Astrocyte of the spinal cord (primary cell): ENCODE measurements at places on chromosomes 1 and 21.

DNA sequence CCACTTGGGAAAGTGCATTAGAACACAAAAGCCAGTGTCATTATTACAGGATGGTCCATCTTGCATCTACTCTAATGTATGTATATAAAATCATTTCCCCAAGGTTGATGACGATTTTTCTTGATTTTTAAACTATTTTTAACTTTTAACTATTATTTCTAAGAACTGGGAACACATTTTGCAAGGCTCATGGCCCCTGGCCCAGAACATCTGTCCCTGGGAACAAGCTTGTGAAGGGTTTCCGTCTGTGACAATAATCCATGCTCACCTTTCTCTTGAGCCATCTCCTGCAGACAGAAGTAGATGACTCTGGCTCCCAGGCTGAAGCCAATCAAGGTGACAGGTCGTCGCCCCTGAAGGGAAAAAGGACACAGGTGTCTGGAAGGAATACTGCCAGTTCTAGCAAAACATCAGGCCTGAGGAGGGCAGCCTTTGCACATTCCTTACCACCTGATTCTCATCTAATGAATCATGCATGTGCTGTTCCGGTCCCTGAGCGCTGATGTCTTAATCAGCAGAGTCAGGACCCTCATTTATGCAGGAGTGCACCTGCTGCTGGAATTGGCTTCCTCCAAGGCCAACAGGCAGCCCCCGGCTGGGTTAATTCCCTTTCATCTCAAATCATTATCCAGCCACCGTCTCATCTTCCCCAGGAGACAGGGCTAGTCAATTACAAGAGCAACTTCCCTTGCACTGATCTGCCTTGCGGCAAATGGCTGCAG lies 62.5 kb downstream of the TMCO4 start:
- peak; percentile 11 for DNase-seq

DNA sequence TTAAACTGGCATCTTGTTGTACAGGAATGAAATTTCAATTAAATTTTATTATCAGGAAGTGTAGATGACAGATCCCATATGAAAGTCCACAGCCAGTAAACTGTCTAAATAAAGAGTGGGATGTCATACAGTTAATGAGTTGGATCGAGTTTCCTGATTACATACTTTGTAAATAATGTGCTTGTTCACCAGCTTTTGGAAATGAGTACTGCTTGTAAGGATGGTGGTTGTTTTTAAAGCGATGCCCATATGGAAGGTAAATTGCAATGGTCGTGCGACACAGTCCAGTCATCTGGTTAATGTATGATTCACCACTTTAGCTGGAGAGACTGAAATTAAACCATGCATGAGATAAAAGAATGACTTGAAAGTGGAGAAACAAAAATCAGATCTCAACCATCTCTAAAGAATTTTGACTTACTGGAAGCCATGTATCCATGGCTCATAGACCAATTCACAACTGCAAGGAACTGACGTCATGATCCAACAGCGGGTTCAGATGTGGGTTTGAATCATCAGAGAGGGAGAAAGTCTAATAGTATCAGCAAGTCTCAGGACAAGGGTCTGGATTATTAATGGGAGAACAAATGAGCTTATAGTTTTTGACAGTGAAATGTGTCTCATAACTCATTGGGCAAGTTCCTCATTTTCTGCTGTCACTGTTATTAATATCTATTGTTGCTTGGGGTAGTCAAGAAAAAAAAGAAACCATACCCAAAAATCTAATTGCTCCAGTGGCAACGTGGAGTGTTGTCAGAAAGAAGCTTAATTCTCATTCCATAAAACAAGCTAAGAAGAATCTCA lies 49.0 kb downstream of the MAP10 start:
- peak; percentile 86 for DNase-seq

DNA sequence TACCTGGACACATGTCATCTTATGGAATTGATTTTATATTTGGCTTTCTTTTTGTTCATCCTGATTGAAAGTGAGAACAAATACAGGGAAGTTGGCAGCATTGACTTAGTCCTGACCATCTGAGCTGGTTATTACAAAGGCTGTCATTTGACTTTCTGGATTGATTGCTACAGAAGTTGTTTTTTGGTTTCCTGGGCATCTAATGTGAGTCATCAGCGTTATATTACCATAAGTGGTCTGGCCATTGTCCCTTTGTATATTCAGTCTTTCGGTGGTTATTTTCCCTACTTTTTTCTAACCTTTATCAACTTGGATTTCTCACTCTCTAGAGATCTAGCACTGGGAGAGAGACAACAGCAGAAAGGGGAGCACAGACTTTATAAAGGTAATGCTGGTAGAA lies 1646.5 kb downstream of the MRPL39 start:
- peak; percentile 44 for DNase-seq

DNA sequence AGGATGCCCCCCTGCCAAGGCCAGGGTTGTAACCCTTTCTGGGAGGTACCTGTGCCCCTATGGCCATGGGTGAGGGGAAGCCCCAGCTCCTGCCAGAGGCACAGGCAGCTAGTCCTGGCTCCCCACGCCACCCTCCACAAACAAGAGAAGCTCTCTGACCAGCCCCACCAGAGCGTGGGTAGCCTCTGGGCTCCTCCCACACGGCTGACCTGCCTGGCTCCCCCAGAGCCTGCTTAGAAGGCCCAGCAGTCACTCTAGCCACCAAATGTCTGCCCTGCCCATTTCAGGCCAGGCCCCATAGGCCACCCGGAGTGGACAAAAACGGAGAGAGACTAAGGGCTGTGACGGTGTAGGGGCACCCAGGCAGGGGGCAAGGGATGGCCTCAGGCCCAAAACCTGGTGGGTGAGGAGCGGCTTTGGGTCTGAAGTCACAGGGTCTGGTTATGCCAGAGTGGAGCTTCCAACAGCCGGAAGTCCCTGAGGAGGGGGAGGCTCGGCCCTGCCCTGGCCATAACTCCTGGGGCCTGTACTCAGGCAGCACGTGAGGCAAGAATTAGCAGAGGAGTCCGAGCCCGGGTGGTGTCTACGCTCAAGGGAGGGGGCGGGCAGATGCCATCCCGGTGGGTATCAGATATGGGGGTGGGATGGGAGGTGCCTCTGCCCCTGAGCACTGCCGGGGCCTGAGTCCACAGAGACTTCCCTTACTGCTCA lies 155.4 kb downstream of the CASZ1 start:
- DNase-seq, result no peak

DNA sequence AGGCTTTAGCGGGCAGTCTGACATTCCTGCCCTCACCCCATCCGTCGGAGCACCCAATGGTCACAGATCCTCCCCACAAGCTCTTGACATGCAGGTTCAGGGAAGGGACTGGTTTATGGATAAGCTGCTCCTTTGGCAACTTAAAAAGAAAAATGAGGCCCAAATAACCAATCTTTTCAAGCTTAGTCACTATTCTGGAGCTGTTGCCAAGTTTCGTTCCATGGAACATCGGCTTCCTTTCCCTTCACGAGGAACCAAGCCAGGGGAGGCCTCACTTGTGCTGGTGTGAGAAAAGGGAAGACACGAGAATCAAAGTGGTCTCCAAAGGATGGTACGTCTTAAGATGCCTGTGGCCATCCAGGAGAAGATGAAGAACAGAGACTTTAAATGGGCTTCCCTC lies 46.1 kb upstream of the LPAR3 start:
- peak; percentile 20 for DNase-seq

- DNase-seq, result no peak
Measured at GRCh38 chr21:45148316-45148990, 74.1 kb downstream of the ADARB1 start.

GRCh38 chr1:17149771-17150170 lies 30.5 kb upstream of the PADI2 start:
- DNase-seq, result no peak

DNA sequence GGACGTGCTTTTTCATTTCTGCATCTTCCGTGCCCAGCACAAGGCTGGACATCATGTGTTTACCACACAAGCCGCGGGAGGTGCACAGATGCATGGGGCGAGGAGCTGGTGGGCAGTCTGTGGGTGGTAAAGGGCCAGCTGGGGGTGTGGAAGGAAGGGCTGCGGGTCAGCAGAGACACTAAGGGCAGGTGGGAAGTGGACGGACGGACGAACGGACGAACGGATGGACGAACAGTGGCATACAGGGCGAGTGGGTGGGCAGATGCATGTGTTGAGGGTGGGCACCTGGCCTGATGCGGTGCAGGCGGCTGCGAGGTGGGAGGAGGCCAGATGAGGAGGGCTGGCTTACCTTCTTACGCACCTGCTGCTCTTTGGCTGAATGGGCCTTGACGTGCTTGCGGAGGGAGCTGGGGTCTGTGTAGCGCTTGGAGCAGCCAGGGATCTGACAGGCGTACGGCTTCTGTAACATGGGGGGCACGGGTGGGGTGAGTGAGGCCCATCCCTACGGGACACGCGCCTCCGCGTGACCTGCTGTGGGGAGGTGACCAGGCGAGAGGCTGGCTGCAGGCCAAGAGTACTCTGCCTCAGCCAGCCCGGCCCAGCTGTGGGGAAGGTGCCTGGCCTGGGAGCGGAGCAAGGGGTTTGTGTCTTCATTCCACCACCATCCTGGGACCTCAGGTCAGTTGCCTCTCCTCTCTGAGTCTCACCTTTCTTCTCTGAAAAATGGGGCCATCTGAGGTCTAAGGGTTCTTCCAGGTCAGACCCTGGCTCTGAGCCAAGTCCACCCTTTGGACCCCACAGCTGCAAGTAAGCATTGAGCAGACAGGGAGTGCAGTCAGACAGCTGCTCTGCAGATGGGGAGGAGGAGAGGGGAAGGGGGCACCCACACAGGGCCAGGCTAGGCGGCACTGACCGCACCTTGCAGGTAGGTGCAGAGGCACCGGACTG lies 65.5 kb downstream of the DMRTB1 start:
- DNase-seq, result no peak

GRCh38 chr1:101379950-101380349 lies 143.1 kb downstream of the S1PR1 start:
- no peak for DNase-seq

DNA sequence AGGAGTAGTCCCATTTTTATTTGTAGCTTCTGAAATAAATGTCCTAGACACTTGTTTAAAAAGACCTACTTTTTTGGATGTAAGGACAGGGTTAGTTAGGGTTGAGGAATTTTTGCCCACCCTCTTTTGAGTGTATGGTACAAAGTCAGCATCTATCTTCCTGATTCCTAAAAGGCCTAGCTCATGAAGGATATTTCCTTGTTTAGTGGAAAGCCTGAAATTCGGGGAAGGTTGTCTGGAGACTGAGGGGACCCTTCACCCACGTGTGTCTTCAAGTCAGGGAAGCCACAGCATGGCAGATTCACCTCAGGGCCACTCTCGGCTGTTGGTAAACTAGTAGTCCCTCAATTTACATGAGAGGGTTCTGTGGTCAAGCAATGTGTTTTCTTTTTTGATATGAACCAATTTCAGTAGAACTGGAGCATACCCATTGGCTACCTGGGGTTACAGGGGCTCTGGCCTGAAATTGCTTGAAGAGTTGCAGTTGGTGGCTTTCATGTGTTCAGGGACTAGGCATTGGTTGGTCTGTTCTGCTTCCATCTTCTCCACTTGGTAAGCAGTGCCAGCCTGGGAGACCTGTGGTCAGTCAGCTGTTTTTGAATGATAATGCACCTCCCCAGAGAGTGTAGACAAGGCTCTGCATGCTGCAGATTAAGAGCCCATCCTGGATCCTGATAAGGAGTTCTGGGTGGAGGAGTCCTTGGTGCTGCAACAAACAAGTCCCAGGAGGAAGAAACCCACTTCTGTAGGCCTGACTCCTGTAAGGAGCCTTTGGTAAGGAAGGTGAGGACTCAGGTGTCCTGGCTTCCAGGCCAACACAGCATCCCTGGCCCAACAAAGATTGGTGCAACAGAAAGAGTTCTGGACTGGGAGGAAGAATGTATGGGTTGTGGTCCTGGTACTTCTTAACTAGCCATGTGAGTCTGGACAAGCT lies 6.3 kb downstream of the BTG2 start:
- no peak for DNase-seq
